ENCODE measurements at places on chromosomes 7 and 10.
A peak's percentile ranks its signal among the peaks of the same experiment; 100 is the strongest.

DNA sequence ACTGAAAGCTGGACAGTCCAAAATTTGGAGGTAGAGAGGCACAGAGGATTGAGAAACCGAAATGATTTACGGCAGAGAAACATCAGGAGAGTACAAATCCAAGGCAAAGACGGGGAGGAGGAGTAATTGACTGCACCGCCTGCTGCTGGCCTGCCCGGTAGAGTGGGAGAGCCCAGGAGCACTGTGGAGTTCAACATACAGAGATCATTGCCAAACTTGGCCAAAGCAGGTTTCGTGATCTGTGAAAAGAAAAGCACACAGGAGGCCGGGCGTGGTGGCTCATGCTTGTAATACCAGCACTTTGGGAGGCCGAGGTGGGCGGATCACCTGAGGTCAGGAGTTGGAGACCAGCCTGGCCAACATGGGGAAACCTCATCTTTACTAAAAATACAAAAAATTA is 306.0 kb upstream of the PFKP start:
- DNase-seq, result no peak

GRCh38 chr10:77333610-77334340 is 303.8 kb downstream of the KCNMA1 start:
- peak; percentile 26 for DNase-seq

GRCh38 chr7:49715486-49715885 is 58.0 kb upstream of the VWC2 start:
- no peak for DNase-seq

DNA sequence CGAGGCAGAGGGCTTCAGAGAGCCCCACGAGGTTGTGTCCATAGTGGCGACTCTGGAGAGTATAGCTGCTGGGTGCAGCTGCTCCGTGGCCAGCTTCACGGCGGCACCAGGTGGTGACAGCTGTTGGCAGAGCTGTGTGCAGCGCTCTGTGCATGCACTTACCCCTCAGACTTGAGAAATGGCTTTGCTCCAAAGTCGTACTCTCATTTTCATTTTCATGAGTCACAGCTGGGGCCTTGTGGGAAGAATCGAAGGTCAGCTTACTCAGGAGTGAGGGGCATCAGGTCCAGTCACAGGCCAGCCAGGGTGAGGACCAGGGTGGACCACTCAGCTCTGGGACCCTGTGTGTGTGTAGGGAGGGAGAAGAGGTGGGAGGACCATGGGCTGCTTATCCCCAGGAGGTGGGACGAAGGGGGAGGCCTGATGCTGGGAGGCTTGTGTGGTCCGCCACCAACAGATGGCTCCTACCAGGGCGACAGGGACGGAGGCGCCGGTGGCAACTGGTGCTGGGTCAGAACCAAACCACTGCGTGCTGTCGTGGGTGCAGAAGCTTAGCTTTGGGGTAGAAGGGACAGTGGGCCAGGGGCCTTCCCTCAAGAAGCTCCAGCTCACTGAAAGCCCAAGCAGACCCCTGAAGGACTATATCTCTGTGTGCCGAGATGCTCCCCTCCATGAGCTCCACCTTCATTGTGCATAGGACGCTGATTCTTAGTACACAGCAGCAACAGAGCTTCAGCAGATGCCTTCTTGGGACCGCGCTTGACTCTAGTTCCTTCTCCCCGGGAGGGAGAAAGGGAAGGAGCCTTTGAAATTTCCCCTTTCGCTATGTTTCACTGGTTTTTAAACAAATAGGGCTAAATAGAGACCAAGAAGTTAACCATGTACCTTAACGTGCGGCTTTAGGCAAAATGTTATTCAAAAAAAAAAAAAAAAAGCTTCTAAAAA is 225.0 kb downstream of the CELF2 start:
- no peak for DNase-seq

DNA sequence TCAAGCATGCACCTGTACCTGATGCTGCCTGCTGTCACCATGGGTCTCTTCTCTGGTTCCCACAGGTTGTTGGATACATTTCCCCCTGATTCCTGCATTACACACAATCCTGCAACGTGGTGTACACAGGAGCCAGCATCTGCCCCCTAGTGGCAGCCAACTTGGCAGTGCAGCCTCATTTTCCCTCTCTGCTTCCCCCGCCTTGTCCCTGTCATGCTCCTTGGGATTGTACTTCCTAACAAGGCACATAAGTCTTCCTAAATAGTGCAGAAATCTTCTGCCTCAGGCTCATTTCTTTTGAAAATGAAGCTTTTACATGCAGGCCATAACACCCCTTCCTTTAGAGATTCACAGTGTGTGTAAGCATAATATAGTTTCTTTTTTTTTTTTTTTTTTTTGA is 387.5 kb downstream of the CCSER2 start:
- DNase-seq, result peak; percentile 8

DNA sequence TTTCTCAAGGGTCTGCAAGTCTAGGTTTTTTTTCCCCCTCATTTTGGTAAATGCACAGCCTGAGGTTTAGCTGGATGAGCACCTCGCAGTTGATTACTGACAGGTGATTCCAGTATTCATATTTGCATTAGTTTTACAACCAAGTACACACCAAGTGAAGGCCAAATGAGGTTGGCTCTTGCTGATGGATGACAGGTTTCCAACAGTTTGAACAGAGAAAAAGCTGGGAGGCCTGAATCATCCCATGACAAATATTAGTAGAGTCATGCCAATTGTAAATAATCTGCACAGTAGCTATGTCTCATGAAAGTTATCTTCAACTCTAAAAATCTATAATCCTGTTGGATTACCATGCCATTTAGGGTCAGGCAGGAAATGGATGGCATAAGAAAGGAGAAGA is 399.8 kb downstream of the HTR7 start:
- no peak for DNase-seq

GRCh38 chr10:47165168-47165710 is 134.8 kb upstream of the GDF10 start:
- no peak for DNase-seq

DNA sequence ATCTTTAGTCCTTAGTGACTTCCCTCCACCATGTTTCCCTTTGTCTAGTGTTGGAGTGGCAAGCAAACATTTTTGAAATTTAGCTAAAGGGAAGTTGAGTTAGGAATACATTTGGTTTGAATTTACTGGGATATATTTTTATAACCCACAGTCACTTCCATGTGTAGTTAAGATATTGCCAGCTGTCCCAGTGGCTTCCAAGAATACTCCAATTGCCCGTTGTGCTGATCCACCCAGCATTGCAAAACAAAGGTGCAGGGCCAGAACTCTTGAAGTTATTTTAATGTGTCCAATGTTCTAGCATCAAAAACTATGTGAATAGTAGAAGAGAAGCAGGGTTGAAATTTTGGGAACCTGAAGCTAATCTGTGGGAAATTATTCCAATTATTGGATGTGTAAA is 2.5 kb upstream of the P4HA1 start:
- DNase-seq, result no peak

GRCh38 chr7:144842377-144842851 is 6.6 kb upstream of the TPK1 start:
- DNase-seq, result no peak

DNA sequence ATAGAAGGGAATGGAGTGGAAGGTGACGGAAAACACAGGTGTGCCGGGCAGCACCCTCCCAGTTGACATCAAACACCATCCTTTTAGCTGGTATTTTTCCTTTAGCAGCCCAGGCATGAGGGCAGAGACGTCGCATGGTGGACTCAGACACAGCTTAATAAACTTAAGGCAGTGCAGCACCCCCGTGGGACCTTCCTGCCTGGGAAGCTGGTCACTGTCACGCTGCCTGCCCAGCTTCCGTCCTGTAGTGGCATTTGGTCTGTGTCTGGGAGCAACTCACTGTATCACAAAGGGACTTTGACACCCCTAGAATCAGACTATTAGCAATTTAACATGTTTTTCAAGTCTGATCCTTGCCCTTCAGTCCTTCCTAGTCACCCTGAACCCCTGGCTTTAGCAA is 35.8 kb downstream of the IL15RA start:
- DNase-seq, result no peak

DNA sequence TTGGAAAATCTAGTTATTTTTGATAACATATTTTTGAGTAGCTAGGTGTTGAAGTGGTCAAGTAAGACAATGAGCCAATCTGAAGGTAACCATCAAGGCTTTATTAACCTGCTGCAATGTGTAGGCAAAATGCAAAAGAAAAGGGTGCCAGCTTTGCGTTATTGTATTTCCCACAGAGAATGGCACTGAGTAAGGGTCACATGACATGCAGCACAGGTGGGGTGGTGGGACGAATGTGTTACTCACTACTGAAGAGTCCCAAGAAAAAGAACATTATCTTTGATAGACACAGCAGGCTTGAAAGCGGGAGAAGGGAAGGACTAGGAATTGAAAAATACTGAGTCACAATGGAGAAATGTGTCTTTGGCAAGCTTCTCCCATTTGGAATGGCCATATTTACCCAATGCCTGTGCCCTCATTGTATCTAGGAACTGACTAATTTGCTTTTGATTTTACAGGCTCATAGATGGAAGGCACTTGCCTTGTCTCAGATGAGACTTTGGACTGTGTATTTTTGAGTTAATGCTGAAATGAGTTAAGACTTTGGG is 898.6 kb upstream of the POT1 start:
- no peak for DNase-seq

DNA sequence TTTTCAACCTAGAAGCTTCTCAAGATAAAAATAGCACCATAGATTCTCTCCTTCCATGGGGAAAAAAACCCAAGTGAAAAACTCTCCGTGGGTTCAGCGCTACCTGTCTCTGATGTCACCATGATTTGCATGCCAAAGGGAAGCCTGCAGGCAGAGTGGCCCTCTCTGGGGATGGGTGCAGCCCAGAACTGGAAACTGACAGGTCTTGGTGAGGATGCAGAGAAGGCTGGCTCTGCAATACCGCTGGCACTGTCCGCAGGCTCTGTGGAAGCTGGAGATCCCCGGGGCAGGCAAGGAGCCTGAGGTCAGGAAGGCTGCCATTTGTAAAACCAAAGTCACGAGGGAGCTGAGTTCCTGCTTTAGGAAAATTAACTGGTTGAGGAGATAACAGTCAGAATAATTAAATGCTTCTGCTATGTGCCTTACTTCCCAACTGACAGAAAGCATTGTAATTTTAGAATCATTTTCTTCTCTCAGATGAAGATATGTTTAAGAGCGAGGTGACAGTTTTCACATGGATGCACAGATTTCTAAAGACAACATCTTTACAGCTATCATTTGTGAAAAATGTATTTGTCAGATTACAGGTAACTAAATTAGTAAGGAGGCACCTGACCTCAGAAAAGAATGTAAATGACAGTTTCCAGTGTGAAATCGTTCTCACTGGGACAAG is 731.5 kb upstream of the FZD8 start:
- no peak for DNase-seq

Measured in NCI-H1417 (cell line).